ENCODE measurements at places on chromosomes 12 and 14.

DNA sequence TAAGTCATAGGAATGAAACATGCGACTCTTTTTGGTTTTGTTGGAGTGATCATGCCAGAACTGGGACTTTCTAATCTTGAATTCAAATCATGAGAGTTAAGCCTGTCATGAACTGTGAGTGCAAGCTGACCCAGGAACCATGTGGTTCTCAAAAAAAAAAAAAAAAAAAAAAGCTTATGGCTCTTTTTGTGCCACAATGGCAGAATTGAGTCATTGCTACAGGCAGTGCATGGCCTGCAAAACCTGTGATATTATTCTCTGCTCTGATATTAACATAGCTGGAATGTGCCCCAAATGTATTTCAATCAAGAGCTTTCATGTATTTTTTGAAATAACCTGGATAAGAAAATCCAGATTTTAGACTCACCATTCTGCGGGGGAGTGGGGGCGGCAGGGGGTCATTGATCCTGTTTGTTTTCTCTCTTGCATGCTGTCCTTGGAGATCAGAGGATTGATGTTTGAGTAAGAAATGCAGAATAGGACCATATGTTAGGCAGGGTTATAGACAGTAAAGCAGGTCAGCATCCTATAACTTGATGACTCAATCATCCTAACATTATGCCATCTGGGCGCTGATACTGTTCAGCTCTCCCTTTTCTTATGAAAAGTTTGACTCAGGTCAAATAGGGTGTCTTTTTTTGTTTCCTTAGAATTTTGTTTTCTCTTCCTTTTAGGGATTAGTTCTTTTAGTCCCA is 797.4 kb downstream of the DIO2 start:
- DNase-seq, result no peak

- no peak for DNase-seq
Measured at GRCh38 chr14:76599559-76600287, 161.5 kb upstream of the VASH1 start.

- no peak for DNase-seq
Measured at GRCh38 chr12:26121323-26122060, 3.3 kb downstream of the BHLHE41 start.

- DNase-seq, result no peak
Measured at GRCh38 chr12:58143498-58143995, 202.2 kb downstream of the ATP23 start.

GRCh38 chr12:24015833-24016160 is 66.3 kb upstream of the SOX5 start:
- no peak for DNase-seq

- DNase-seq, result no peak
Measured at GRCh38 chr12:28130625-28131598, 59.3 kb upstream of the CCDC91 start.

DNA sequence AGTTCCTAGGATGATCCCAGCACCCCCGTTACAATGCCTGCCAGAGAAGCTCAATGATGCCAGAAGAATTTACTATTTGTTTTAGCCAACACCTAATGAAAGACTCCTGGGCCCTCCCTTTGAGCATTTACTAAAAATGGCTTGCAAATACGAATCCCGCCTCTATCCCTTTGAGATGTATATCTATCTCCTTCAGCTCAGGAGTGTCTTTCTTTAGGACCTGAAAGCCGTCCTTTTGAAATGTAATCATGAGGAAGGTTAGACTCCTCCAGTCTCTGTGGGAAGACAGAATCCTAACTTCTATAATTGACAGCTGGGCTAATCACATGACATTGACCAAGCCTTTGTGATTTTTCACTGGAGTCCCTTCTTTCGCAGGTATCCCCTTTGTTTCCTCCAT is 19.2 kb upstream of the DYNC1H1 start:
- DNase-seq, result no peak

- no peak for DNase-seq
Measured at GRCh38 chr12:115949675-115950074, 327.8 kb downstream of the MED13L start.

DNA sequence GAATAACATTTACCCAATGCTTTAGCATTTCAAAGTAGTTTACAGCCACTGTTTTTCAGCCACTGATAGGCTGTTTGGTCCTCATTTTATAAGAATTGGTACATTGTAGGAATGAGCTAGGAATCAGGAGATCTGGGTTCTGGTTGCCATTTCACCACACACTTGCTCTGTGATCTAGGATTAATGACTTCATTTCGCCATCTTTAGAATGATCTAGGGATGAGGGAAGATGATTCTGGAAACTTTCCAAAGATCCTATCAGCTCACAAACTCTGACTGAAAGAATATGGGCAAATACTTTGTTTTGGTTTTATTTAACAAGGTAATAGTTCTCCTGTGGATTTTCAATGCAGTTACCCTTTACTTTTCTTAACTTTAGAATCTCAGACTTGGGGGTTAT is 155.0 kb downstream of the GCH1 start:
- no peak for DNase-seq

- DNase-seq, result no peak
Measured at GRCh38 chr14:92362781-92363235, 39.8 kb downstream of the SLC24A4 start.

- DNase-seq, result no peak
Measured at GRCh38 chr14:67358924-67359774, 455 bp downstream of the ATP6V1D start.

DNA sequence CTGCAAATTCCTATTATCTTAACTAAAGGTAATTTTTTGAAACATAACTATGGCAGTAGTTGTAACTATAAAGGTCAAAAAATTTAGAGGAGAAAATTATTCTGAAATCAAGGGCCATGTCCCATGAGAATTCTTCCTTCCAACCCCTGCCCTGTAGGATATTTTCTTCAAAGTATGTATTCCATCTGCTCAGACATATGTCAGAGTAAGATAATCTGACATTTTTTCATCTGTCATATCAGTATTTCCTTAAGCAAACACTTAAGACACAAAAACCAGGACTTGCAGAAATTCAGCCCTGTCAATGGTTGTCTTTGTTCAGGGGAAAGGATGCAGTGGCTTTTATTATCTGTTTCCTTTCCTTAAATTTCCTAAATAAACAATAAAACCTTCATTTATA is 36.3 kb downstream of the ACSS3 start:
- no peak for DNase-seq

GRCh38 chr12:112909693-112910092 is 2.9 kb downstream of the OAS1 start:
- DNase-seq, result no peak

GRCh38 chr14:104362761-104363605 is 216.6 kb upstream of the C14orf180 start:
- no peak for DNase-seq

- DNase-seq, result no peak
Measured at GRCh38 chr12:66612090-66612775, 66.6 kb downstream of the GRIP1 start.

DNA sequence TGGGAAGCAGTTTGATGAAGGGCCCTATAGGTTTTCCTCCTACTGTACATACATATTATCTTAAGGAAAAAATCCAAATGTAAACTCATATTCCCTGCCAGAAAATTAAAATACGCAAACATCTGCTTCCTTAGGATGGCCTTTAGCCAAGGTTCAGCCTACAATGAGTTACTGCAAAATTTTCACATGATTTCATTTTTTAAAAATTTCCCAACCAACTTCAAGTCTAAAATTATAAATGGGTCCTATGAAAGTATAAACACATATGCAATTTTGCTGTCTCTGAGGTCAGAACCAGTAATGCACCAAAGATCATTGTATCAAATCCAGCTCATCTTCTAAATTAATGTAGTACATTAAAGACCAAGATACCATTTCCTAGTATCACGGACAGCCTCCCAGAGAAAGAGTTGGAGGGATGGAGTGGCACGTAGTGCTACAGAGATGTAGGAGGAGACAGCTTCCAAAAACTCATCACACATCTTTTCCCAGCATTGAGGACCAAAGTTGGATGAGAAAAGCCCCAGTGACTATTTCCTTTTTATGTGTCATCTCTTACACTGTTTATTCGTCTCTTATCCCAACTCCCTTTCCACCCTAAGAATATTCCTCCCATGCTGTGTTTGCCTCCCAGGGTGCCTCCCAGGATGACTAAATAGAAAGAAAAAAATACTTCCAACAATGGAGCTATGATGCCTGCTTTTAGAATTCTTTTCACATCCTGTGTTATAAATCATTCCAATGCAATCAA is 92.3 kb upstream of the SLCO1C1 start:
- no peak for DNase-seq

DNA sequence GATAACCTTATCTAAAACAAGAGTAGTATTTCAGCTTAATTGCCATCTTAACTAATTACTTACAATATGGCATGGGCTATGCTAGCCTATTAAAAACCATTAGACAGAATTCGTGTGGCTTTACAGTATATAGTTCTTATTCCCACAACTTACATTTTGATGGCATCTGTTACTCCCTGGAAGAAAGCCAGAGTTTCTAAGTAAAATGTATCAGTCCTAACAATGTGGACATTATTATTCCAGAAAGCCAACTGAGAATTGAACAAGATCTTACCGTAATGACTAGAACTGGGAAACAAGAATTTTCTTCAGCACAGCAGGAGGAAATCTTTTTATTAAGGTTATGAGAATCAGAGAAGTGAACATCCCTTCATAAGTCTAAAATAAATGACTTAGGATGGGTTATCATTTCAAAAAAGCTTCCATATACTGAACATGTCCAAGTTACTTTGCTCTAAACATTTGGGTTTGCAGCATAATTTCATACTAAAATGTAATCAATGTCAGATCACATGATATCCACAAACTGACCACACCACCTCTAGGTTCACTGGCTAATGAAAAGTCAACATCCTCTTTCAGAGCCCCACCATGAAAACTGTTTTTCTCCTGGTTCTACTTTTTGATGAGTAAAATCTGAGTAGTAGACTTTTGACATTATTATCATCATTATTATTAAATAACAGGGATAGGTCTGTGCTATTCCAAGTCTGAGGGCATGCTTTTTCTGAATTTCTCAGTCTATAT is 179.7 kb downstream of the SSPN start:
- DNase-seq, result no peak

DNA sequence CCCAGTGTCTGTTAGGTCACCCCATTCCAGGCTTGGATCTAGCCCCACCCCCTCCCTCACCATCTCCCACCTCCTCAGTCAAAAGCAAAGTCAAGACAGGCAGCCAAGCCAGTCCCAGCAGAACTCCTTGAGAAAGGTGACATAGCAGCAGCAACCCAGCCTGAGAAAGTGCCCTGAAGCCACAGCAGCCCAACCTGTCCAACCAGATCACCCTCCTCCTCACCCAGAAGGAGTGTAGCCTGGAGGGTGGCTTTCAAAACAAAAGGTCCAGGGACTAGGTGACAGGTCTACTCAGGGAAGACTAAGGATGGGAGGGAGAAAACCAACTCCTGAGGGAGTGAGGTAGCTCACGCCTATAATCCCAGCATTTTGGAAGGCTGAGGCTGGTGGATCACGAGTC is 5.2 kb downstream of the RAB15 start:
- no peak for DNase-seq
